ENCODE measurements at places on chromosomes 16 and 17.

- no peak for DNase-seq
Observed at GRCh38 chr17:50259477-50260324, 14.6 kb upstream of the TMEM92 start.

- no peak for DNase-seq
Observed at GRCh38 chr16:87851141-87851587, 18.1 kb downstream of the SLC7A5 start.

DNA sequence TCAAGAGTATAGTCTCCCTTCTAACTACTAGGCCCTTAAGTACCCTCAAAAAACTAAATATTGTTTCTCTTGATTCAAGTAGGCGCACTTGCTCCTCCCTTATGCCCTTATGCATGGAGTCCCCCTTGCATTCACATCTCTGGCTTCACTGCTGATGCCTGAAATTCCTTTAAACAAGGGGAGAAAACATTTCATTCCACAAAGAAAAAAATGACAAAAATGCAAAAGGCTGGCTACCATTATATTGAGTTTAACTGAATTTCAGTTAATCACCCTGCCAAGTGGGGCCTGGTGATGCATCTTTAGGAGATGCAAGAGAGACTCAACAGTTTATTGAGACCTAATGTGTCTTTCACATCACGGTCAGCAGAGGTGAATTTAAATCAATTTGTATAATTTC lies 35.6 kb downstream of the CRLF3 start:
- no peak for DNase-seq

DNA sequence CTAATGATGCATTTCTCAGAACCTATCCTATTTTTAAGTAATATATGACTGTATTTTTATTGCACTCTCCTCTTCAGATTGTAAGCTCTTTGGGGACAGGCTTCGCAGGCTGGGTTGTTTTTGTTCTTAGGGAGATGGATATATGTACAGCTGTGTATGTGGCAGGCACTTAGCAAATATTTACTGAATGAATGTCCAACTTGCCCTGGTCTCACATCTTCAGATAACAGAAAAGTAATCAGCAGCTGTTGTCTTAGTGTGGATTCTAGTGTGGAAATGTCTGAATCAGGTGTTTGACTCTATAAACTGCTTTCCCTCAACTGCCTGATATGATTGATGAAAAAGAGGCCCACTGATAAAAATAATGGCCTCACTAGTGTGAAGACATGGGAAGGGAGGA lies 47.1 kb upstream of the SLC12A3 start:
- DNase-seq: no peak

- no peak for DNase-seq
Observed at GRCh38 chr17:69815406-69815805, 259.6 kb upstream of the KCNJ16 start.

GRCh38 chr17:2779545-2779944 lies 16.7 kb upstream of the RAP1GAP2 start:
- no peak for DNase-seq

Data from stimulated activated CD4-positive, alpha-beta T cell treated with anti-CD3 and anti-CD28 coated beads, Interleukin-15, amount 100 ng/mL, for 24 hours (primary cell).